Activated naive CD4-positive, alpha-beta T cell treated with anti-CD3 and anti-CD28 coated beads for 36 hours (primary cell): ENCODE measurements at places on chromosomes 7 and 10.

- DNase-seq = no peak
Observed at GRCh38 chr10:116254422-116255155, 18.4 kb downstream of the GFRA1 start.

DNA sequence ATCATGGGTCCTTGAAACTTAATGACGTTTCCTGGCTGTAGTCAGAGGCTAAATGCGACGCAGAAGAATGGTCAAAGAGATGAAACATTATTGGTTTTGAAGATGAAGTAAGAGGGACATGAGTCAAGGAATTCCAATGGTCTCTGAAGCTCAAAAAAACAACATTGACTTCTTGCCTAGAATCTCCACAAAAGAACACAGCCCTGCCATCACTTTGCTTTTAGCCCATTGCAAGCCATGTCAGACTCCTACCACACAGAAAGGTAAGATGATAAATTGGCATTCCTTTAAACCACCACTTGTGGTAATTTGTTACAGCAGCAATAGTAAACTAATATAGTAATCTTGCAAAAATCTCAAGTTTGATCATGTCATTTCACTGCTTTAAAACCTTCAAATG lies 109.4 kb downstream of the TMEM26 start:
- no peak for DNase-seq

GRCh38 chr7:27109466-27110185 lies 7.1 kb upstream of the HOXA2 start:
- DNase-seq = no peak

- DNase-seq = no peak
Observed at GRCh38 chr10:114256008-114256765, 17.1 kb downstream of the VWA2 start.

DNA sequence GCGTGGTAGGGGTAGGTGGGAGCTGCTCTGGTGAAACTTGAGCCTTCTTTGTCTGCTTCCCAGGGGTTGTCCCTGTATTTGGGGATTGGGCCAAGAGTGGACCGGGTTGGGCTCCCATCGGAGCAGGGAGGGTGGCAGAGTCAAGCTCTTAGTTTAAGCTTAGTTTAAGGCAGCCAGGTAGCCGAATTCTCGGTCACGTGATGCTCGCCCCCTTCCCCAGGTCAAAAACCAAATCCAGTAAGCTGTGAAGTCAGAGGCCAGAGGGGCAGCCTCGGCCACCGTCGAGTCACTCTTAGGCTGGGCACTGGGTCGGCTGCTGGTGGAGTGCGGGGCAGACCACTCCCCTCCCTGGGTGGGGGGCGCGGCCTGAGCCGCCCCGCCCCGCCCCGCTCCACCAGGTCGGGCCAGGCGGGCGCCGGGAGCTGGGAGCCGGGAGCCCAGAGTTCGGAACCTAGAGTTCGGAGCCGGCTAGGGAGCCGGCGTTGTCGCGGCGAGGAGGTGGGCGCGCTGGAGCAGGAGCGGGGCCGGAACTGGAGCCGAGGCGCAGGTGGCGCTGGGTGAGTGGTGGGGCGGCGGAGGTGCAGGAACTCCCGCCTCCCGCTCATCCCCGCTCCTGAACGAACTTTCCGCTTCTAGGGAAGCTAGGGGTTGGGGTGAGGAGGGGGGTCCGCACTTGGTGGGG lies 2.8 kb upstream of the LZTS2 start:
- peak; percentile 48 for DNase-seq

- peak; percentile 29 for DNase-seq
Observed at GRCh38 chr7:156780724-156781455, 112.1 kb downstream of the LMBR1 start.

GRCh38 chr7:43952028-43952427 lies 25.8 kb downstream of the UBE2D4 start:
- DNase-seq = no peak

DNA sequence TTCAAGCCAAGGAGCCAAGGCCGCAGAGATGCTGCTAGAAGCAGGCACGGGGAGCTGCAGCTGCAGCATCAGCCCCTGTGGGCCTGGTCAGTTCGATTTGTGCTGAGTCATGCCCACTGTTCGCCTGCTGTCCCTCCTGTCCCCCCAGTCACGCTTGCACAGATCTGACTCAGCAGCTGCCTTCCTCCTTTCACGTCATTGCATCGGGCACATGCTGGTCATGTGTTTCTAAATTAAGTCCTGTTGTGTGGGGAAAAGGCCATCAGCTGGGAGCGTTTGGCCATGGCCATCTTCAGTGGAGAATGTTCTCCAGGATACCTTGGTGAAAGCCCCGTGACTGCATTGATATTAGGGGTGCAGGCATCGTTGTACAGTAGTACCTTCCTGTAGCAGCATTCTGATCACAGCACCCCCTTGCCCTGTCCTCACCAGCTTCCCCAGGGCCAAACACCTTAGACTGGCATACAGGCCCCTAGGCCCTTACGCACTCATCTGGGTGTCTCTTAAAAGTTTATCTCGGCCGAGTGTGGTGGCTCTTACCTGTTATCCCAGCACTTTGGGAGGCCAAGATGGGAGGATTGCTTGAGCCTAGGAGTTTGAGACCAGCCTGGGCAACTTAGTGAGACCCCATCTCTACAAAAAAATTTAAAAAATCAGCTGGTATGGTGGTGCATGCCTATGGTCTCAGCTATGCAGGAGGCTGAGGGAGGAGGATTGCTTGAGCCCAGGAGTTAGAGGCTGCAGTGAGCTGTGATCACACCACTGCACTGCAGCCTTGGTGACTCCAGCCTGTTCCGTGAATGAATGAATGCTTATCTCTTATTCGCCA lies 23.2 kb downstream of the POR start:
- DNase-seq = no peak

GRCh38 chr7:36289833-36290661 lies 99.6 kb upstream of the ANLN start:
- no peak for DNase-seq

DNA sequence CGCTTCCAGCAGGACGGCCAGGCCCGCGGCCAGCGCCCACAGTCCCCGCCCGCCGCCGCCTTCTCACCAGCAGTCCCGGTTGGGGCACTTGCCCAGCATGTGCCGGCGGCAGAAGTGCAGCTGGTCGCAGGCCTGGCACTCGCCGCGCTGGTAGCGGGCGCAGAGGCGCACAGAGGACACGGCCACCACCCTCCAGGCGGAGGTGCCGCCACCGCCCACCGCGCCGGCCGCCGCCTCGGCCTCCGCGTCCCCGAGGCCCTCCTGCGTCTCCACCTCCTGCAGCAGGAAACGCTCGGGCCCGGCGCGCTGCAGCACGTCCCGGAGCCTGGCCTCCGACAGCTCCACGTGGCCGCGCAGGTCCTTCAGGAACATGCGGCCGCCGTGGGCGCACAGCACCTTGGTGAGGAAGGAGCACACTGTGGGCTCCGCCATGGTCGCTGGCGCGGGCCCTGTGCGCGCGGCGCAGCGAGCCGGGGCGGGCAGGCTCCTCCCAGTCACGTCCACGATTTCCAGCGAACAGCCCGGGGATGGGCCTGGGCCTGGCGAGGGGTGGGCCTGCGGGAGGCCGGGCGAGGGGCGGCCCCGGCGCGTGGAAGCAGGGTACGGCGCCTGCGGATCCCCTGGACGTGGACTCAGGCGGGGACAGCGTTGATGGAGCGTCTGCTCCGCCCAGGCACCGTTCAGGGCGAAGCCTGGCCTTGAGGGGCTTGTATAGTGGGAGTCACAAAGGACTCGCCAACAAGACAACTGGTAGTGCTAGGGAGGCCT lies at the start of gene ZC3HAV1L:
Gene ZC3HAV1L, minus strand, starts transcription at position 457 of the 768 bp plus-strand sequence. Its CDS starts 25 bp downstream, at position 432.
- DNase-seq = peak; percentile 58

DNA sequence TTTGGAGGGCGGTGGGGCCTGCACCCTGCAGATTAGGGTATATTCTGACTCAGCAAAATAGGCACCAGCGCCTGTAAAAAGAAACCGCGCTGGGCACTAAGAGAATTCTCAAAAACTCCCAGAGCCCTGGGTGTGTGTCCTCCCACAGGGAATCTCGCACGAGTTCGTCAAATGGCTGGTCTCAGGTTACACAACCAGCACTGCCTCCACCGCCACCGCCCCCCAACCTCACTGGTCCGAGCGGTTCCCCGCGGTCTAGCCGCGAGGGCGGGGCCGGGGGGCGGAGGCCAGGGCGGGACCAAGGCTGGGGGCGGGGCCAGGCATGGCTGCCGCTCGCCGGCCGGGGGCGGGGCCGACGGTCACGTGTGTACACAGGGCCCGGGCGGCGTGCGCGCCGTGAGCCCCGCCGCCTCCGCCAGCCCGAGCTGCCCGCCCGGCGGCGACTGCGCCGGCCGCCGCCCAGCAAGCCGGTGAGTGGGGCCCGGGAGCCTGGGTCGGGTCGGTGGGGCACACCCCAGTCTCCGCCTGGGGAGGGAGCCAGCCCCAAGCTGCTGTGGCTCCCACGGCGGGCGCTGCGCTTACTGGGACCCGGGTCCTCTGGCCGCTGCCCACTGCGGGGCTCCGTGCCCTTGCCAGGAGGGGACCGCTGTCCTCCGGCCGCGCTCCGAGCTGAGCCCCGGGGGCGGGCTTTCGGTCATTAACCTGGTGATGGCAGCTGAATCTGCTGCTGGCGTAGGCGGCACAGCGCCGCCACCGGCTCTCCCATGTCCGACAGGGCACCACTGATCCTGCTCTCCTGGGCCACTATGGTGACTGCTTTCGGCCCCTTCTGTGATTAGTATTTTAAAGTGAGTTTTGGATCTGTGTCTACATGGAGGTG lies at the start of gene GPR146:
Gene GPR146, plus strand, starts transcription at position 358 of the 880 bp plus-strand sequence. CDS start 12,970 bp downstream, outside the sequence.
- peak; percentile 93 for DNase-seq

DNA sequence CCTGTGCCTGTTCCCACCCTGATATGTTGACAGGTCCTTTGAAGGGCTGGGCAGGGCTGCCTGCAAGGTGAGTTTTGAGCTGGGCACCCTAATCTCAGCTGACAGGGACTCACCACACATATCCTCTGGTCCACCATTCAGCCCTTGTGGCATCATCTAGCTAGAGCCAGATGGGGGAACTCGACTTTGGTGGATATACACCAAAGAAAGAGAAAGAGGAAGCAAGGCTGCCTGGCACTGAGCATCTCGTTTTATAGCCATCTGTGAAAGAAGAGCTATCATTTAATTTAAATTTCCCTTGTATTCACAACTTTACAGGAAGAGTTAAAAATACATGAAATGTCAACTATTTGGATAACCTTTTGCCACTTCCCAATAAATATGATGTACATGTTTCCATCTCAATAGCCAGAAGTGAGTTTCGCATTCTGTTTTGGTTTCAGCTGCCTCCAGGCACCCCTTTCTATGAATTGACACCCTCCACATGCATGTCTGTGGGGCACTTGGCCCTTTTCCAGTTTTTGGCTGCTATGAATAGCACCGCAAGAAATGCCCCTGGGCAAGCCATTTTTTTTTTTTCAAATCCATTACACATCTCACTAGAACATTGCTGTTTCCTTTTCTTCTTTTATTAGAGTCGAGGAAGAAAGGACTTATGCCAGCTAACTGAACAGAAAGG lies 22.9 kb upstream of the GRB10 start:
- DNase-seq = no peak

DNA sequence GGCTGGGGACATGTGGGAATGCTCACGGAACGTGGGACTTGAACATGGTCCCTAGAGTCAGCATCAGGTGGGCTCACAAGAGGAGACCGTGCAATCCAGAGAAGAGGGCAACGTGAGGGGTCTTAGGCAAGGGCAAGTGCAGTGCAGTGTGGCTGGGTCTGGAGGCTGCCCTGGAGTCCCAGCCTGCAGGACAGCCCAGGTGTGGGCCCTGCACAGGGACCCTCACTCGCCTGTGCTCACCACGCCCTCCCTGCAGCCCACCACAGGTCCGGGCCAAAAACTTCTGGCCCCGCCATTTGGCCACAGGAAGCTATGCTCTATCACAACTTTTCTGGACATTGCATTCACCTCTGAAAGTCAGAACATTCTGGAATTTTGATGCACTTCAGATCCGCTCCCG lies 133.5 kb downstream of the PAXIP1 start:
- no peak for DNase-seq

DNA sequence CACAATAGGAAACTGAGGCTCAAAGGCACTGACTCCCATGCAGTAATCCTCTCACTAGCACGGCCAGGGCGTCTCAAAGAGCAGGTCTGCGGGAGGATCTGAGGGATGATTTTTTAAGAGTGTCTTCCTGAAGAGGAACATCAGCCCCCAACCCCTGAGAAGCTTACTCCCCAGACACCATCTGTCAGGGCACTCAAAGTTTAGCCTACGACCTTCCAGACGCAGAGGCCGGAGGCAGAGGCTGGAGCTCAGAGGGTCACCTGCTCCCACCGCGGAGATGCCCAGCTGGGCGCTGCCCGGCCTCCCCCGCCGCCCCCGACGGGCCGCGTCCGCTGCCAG lies 1.7 kb downstream of the ZNF777 start:
- no peak for DNase-seq

- no peak for DNase-seq
Observed at GRCh38 chr10:24722131-24722675, 1.5 kb downstream of the ARHGAP21 start.

GRCh38 chr10:45509491-45509890 lies 135.5 kb downstream of the ALOX5 start:
- DNase-seq = no peak

GRCh38 chr10:79418274-79418673 lies 27.1 kb downstream of the ZCCHC24 start:
- no peak for DNase-seq

GRCh38 chr7:39686261-39686924 lies 63.0 kb downstream of the RALA start:
- no peak for DNase-seq

DNA sequence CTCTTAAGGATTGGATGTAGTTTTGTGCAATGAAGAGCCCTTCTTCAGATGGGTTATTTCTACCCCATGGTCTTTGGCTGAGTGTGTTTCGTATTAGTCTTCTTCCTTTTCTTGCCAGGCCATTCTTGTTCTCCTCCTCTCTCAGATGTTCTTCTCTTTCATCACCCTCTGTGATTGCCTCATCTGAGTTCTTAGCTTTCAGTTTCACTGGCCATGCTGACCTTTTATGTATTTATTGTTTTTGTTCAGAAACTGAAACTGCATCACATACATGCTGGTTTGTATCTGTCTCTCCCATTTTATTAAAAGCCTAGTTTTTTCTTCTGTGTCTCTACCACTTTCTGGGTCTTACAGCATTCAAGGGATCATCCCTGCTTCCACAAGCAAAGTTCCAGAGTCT lies 21.7 kb upstream of the PCGF5 start:
- DNase-seq = peak; percentile 37

DNA sequence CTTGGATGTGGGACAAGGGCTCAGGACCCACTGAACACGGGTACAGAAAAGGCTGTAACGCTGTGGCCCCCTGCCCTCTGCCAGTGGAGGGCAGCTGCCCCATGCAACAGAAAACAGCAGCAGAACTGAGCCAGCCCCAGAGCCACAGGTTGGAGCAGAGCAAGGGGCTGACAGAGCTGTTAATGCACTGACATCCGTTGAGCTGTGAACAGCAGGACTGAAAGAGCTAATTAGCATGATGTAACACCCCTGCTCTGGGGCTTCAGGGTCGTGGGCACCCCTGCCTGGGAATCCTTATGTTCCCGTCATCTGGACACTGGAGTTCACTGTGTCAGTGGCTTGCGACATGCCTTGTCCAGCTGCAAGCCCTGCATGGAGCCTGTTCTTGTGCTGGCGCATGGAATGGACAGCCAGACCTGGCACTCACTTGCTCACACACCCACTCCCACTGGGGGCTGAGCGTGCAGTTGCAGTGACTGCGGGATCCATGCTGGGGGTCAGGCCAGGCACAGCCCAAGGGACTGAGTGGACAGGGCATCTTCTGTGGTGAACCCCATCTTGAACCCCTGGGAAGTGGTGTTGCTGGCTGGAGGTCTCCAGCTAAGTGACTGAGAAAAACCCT lies 293.7 kb downstream of the DNAJB9 start:
- DNase-seq = no peak
